ENCODE measurements at places on chromosomes 5 and 9.

DNA sequence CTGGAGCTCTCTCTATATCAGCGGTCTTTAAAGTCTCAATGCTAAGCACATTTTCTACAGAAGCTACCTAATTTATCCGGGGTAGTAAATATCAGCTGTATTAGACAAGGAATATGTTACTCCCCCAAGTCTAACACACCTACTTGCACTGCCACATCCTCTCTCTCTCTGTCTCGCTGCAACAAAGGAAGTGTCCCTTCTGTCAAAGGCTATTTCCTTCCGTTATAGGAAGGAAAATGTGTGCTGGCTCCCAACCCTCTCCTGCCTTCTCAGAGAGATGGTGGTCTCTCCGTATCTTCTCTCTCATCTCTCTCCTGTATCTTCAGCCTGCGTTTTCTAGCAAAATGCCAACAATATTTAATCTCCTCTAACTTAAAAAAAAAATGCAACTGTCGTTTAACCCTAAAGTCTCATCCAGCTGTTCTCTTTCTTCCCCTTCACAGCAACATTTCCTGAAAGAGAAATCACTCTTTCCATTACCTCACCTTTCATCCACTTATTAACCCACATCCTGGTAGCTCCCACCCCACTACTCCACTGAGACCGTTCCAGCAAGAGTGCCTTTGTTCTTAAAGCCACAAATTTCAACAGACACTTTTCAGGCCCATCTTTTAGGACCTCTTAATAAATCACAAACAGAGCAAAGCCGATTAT, 2.3 kb downstream of the TTF1 start:
- no peak for DNase-seq

DNA sequence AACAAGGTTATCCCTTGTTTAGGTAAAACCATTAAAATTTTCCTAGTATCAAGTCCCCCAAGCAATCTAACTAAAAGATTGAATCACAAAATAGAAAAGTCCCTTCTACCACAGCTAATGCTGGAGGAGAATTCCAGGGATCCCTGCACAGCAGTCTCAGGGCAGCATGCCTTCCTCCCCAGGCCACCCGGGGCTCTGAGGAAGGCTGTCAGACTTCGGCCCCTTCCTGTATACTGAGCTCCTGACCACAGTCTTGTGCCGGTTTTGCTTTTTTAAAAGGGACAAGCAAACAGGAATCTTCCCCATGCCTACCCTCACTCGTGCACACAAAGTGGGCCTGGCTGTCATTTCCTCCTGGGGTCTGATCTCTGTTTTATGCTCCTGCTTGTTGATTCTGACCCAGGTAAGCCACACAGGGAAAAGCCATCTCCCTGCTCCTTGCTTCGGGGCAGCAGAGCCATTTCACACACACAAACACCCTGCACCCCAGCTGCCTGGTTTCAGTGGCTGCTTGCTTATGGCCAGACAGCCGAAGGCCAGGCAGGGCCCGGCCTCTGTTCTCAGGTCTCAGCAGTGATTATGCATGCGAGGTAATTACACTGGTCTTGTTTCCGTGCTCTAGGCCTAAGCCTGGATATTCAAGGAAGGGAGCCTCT, 211.9 kb downstream of the NXNL2 start:
- DNase-seq = no peak

- DNase-seq = no peak
Observed at GRCh38 chr9:79551994-79552393, 19.8 kb upstream of the TLE4 start.

DNA sequence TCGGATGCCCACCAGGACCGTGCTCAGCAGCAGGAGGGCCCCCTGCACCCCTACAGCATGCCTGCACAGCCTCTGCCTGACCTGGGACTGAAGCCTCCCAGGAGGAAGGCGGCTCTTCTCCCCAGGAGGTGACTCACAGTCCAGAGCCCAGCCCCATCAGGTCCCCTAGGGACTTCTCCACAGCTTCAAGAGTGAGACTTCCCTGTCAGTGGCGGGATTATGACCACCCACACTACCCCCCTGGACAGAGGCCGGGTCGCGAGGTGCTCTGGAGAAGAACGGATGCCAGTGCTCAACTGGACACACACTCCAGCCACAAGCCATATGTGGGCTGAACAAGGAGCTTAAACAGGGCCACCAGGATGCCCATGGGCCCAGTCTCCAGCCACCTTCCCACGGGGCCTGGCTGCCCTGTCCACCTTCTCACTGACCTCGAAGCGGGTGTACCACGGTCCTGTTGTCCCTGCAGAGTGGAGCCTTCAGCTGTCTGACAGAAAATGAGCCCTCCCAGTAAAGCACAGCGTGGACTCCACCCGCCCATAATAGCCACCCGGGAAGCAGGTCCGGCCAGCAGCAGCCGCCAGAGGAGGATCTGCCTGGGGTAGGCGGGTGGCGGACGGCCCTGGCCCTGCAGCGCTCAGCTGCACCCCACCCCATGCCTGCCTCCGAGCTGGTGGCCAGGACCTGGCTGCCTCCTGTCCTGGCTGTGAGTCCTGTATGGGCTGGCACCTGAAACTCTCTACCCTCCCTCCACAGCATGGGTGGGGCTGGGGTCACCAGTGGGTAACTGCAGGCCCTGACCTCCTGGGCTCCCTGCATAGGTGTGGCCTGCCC, 54.7 kb downstream of the SEMA4D start:
- DNase-seq = no peak

- DNase-seq = no peak
Observed at GRCh38 chr5:140202078-140202477, 27.1 kb downstream of the CYSTM1 start.

GRCh38 chr5:95162231-95162992, 122.5 kb downstream of the MCTP1 start:
- DNase-seq = no peak

DNA sequence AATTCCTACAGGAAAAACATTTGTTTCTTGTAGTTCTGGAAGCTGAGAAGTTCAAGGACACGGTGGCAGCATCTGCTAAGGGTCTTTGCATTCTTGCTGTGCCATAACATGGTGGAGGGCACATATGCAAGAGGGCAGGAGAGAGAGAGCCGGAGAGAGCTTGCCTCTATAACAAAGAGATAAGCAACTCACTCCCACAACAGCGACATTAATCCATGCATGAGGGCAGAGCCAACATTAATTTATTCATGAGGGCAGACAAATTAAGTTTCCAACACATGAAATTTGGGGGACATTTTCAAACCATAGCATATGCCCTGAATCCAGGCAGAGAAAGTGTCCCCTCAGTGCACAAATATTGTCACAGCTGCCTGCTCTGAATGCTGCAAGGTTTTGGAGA, 4.4 kb upstream of the GTF3C5 start:
- no peak for DNase-seq

- DNase-seq = no peak
Observed at GRCh38 chr9:94705162-94705702, 21.3 kb upstream of the AOPEP start.

GRCh38 chr9:109730228-109730627, 49.8 kb upstream of the PALM2AKAP2 start:
- no peak for DNase-seq

- DNase-seq = no peak
Observed at GRCh38 chr5:168951356-168951755, 349.6 kb downstream of the SLIT3 start.

DNA sequence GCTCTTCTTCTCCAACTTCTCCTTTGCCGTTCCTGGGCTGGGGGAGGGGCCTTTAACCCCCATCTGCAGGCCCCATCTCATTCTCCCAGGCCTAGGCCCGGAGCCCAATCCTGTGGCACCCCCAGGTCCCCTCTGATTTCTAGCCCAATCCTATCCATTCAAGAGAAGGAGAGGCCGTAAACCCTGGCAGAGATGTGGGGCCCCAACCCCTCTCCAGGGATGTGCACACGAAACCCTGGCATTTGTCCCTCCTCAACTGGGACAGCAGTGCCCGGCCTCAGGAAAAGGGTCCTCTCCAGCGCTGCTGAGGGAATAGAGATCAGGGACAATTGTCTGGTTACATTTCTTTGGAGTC, 24.2 kb upstream of the ADAMTS2 start:
- DNase-seq = no peak

DNA sequence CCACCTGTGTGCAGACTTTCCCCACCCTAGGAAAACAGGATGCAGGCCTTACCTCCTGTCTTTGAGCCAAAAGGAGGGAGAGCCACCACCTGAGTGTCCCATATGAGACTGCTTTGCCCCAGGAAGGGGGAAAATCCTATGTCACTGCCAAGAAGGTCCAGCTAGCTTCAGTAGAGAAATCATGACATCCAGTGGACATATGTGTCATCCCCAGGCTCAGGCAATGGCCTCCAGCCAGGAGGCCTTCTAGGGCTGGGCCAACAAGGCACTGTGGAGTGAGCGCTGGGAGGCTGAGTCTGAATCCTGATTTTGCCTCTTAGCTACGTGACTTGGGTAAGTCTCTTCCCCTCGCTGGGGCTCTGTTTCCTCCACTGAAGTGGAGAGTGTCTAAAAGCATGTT, 60.2 kb downstream of the SMIM23 start:
- peak; percentile 34 for DNase-seq

- DNase-seq = no peak
Observed at GRCh38 chr9:21715408-21715807, 87.0 kb upstream of the MTAP start.

DNA sequence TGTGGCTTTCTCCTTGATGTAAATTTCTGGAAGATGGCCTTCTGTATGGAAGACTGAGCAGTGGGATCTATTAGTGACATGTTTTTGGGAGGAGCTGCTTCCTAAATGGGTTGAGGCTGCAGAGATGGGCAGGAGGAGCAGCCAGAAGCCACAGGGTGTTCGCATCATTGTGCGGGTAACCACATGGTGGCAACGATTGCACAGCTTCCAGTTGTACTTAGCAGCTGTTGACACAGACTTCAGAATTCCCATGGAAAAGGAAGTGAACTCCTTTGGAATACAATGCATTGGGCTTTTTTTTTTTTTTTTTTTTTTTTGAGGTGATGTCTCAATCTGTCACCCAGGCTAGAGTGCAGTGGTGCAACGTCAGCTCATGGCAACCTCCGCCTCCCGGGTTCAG, 297.3 kb downstream of the NR3C1 start:
- peak; percentile 52 for DNase-seq

GRCh38 chr9:20559231-20559890, 62.9 kb downstream of the MLLT3 start:
- DNase-seq = no peak

- DNase-seq = peak; percentile 69
Observed at GRCh38 chr5:122101636-122102285, 23.7 kb upstream of the LOX start.

DNA sequence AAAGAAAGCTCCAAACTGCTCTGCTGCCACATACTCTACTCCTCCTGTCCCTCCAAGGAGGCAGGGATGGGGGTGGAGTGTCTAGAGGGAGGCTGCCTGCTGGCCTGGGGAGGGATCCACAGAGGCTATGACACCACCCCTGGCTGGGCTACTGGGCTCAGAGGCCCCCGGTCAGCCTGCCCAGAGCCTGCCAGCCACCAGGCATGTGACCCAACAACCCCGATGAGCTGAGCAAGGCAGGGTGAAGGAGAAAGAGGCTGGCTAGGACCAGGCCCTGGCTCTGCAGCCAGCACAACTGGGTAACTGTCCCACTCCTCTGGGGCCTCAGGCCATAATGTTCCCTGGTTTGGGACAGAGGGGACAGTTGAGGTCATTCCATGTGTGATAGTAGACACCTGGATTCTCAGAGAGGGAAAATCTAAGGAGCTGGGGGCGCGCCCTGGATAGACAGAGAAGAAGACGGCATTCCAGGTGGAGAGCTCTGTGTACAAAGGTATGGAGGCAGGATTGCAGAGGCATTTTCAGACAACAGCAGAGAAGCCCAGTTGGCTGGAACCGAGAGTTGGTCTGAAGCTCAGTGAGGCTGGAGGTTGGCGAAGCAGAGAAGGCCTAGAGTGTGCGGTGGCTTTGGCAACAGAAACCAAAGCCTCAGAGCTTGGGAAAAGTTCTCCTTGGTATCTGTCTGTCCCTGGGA, 33.8 kb upstream of the IL17B start:
- DNase-seq = no peak

DNA sequence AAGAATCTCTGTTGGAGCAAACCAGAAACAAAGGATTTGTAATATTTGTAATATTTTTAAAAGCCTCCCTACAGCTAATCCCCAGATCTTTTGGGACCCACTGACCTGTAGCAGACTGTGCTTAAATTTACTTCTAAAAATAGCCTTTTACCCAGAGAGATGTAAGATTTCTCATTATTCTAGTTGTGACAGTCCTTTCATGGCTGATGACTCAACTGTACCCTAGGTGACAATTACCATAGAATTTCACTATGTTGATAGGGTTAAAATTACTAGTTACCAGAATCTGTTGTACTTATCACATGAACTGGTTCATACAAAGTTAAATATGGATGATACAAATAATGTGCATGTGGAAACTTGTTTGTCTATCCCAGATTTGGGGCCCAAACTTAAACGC, 543.9 kb upstream of the SEMA6A start:
- DNase-seq = no peak

DNA sequence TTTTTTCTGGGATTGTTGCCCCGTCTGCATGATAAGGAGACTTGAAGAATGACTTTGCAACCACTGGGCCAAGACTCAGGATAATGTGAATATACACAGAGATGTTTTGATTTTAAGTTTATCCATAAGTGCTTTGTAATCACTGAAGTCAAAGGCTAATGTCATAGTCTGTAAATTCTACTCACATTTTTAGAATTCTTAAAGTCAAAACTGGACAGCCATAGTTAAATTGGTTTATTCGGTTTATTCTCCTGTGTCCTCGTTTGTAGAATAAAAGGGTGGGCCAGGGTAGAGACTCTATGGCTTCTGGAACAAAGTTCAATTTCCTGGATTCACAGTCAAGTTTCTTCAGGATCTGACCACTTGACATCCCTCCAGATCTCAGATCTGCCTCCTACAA, 327.7 kb upstream of the TNC start:
- DNase-seq = no peak

DNA sequence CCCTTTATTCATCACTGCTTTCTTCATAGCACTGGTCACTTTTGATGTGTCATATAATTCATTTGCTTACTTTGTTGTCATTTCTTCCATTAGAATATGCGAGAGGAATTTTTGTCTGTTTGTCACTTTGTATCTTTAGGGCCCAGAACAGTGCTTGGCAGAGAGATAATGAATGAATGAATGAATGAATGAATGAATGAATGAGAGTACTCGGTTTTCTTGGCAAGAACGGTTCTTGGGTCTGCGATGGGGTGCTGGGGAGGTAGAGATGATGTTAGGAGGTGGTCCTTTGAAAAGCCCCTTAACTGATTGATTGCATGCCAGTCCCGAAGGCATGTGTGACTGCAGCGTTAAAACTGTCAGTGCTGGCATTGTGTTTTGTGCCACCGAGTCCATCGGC, 52.4 kb upstream of the LRRTM2 start:
- no peak for DNase-seq

DNA sequence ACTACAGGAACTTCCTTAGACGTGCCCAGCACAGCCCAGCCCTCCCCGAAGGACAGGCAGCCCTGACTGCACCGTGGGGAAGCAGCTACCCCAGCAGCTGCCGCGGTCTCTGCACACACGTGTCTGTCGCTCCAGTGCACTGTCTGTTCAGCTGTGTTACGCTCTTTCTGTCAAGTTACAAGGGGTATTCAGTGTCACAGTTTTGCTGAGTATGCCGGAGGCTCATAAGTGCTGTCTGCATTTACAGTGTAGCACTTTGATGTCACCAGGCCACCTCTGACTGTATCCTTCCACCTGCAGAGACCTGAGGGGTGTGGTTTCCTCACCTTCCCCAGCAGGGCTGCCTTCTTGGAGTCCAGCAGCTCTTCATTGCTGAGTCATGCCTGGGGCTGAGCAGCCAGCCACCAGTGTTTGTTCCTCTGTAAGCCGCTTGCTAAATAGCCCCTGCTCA, 126.8 kb downstream of the EHMT1 start:
- peak; percentile 60 for DNase-seq

Measured in eye (tissue), 1 donor.